ENCODE measurements at places on chromosomes 2 and 18. TPM values are rescaled to one million over a fixed set of nuclear protein-coding genes. Genes with fewer than 3 reads are reported as not detected.

ERBB4 gene
- not detected for total RNA-seq

FOXI3 gene
- total RNA-seq: not detected

CROCC2 gene
- total RNA-seq: not detected

ACADL gene
- total RNA-seq: not detected

SULT1C4 gene
- total RNA-seq: not detected

GAD1 gene
- total RNA-seq: 1.0 TPM

ANXA4 gene
- total RNA-seq: 15.2 TPM

OTOS gene
- total RNA-seq: not detected

PAX8 gene
- 2.0 TPM for total RNA-seq

GAL3ST2 gene
- not detected for total RNA-seq
